ENCODE measurements at places on chromosomes 11 and 22.

- DNase-seq = no peak
Observed at GRCh38 chr22:38755155-38755910, 465 bp downstream of the SUN2 start.

DNA sequence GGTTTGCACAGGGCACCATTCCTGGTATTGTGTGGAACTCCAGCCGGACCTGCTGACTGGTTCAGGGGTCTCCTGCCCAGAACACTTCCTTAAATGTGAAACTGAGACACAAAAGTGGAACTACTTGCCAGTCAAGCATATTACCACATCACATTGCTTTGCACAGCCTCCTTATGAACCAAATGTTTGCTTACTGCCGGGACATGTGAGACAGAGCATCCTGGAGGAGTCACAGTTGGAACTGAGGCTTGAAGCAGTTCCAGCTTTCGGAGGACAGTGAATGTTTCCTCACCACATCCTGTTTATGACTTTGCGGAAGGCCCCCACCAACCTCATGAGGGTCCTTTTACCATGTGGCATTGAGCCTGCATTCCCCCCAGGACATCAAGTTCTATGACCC is 105.8 kb upstream of the ARHGAP42 start:
- no peak for DNase-seq

DNA sequence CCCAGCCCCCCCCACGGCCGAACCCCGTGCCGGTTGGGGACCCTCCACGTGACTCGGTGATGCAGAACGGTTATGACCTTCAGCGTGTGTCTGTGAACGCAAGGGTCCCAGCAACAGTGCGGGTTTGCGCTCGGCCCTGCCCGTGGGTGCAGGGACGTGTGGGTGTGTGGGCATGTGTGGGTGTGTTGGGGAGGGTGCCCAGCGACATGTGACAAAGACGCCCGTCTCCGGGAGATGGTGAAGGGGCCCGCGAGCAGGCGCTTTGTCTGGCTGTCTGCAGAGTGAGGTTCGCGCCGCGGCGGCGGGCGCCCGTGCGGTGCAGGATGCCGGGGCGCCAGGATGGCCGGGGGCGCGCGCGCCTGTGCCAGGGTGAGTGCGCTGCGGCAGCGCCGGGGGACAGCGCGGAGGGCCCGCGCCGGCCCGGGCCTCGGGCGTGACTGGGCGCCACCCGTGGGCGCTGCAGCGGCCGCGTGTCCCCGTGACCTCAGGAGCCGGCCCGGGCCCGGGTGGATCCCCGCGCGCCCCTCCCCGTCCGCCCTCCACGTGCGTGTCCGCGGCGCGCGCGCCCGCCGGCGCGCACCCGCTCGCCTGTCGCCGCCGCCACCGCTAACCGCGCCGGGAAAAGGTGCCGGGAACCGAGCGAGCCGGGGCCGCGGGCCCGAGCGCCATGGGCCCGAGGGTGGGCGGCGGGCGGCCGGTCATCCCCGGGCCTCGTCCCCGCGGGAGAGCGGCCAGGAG is at the start of gene LRFN4:
Gene LRFN4 (plus strand): TSS at position 569 of the 738 bp plus-strand sequence. CDS start 681 bp downstream, outside the sequence.
- DNase-seq = no peak

- DNase-seq = no peak
Observed at GRCh38 chr11:77126861-77127234, 1.2 kb upstream of the MYO7A start.

- DNase-seq = no peak
Observed at GRCh38 chr11:130816546-130817329, 99.5 kb downstream of the SNX19 start.

DNA sequence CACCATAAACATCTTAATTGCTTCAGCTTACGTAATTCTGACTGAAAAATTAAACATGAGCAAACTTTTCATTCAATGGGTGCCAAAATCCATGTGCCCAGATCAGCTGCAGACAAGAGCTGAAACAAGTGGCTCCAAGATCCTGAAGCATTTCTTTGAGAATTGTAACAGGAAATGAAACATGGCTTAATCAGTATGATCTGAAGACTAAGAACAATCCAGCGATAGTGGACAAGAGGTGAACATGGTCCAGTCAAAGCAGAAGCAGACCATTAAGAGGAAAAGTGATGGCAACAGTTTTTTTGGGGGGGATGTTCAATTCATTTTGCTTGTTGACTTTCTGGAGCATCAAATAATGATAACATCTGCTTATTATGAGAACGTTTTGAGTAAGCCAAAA is 1964.5 kb upstream of the RAG2 start:
- DNase-seq = no peak

DNA sequence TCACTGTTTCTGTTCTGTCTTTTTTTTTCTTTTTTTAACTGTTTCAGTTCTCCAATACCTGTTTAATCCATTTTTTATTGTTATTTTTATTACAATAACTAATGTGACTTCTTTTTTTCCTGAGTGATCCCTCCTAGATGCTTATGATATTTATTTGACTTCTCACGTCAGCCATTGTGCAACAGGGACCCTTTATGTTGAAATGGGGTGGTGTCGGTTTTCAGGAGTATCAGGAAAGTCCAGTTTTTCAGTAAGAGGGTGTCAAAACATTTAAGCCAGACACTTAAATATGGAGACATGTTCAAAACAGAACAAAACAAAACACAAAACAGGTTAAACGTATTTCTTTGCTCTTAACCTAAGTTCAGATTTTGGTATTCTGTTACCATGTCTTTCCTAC is 418.8 kb downstream of the DYNC2H1 start:
- no peak for DNase-seq

GRCh38 chr11:17489751-17490150 is 13.1 kb upstream of the ABCC8 start:
- DNase-seq = no peak

DNA sequence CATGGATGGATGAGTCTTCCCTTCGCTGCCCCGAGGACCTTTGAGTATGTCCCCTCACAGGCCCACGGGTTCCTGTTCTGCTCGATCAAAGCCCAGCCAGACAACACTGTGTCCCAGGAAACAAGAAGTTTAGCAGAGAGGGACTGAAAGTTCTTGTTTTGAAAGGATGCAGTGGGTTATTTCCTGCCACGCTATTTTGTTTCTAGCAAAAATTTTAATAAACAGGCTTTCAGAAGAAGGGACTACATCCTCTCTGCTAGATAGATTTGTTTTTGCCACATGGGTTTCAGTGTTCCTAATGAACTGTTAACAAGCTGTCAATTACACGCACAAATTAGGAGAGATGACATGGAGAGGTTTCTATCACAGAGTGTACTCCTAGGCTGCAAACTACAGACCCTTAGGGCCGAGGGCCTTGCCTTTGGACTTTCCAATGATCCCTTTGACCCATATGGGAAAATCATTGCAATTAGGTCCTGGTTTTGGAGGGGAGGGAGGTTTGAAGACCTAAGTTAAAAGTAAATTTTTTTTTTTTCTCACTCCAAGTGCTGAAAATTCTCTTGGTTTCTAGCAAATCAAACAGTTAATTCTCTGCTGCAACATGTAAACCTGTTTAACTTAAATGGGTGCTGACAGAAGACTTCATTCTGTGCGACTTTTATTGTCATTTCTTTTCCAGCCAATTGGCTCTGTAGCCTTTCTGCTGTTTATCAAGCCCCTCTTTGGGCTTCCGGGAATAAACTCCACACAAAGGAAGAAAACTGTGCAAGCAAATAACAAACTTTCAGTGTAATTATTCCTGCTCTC is 81.4 kb downstream of the RCN1 start:
- no peak for DNase-seq

DNA sequence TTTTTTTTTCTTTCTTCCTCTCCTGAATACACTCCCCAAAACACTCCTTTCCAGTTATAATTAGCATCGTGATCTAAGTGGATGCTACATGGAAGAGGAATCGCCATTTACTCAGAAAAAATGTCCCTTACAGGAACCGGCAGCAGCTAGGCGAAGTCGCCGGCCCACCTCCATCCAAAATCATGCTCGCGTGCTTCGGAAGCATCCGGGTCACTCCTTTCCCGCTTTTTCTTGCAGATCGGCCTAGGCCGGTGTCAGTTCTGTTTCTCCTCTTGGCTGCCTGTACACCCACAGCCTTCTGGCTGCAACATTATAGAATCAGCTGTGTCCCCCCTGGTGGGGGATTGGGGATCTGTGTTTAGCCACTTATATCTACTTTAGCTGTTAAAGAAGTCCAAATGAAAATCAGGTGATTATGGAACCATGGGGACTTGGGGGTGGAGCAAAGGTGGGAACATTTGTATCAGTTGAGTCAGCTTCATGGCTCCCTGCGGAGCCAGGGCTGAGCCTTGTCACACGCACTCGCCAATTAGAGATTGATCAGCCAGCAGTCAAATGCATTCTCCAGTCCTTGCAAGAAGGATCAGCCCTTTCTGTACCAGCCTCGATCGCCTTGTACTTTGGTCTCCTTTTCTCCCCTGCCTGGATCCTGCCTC is 36.3 kb downstream of the ASRGL1 start:
- no peak for DNase-seq

DNA sequence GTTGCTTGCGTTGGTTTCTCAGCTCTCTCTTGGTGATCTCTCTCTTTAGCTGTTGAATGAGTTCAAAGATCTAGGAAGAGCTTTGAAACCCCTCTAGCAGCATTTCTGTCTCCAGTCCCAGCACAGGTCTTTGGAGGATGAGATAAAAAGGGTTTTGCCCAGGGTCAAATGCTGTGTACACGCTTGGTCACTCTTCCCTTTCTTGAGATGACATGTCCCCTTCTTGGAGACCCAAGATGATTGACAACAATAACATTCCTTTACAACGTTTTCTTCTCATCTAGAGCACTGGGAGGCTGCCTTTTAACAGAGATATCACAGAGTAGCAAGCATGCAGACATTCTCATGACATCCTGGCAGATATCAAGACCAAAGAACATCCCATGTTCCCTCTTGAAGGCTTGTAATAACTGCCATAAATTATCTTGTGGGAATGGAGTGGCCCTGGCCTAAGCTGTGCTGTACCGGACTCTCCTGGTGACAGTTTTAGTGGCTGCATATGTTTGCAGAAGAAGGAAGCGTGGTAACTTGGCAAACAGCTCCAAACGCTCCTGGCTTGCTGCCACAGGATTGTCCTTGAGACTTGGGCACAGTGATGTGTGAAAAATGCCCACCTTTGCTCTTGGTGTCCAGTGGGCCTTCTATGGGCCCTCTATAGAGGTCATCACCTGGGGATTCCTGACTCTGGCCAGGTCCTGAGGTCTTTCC is 107.8 kb downstream of the PTPRJ start:
- DNase-seq = no peak

GRCh38 chr22:35534091-35534490 is 6.5 kb upstream of the RASD2 start:
- DNase-seq = no peak

DNA sequence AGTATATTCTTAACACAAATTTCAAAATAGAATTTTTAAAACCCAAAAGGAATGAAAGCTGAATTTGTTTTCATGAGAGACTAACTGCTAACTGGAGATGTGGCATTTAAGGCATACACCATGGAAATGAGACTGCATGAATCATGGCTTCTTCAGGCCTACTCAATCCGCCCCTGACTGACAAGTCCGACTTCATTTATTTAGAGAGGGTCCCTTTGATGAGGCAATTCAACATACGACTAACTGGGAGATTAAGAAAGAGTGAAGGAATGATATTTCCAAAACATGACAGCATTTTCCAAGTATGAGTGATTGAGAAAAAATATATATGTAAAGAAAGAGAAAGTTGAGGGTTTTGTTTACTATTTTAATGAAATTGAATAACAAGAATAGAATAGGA is 720.1 kb downstream of the DLG2 start:
- no peak for DNase-seq

- DNase-seq = no peak
Observed at GRCh38 chr11:66915046-66915832, 42.9 kb downstream of the PC start.

DNA sequence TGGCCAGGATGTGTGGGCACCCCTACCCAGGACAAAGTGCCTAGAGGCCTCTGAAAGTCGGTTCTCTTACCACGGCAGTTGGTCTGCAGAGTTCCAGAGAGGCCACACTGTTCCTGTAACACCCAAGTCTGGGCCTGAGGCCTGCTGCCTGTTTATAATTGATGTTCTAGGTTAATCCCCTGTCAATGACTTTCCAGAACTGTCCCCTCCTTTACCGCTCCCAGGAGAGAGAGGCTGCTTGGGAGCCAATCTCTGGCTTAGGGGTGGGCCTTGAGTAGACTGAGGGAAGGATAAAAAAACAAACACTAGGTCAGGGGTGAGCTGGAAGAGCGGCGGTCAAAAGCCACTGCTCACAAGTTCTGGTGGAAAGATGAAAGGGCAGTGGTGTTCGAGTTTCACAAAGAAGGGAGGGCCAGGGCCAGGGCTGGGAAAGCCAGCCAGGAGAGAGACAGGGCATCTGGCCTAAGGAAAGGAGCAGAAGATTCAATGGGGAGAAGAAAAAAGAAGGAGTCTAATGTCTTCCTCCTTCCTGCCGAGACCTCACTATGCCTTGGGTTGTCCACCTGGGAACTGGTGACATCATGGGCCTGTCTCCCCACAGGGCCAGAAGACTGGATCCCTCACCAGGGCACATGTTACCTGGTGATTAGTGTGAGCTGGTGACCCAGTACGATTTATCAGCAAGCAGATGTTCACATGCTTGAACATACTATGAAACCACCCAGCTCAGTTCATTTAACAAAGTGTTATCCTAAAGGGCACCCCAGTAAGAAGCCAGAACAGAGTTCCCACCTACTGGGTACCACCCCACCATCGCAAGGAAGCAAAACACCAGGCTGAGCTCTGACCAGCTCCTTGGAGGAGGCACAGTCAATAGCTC is 50.2 kb downstream of the PC start:
- DNase-seq = no peak

GRCh38 chr11:492427-493226 is 14.4 kb downstream of the RNH1 start:
- no peak for DNase-seq

DNA sequence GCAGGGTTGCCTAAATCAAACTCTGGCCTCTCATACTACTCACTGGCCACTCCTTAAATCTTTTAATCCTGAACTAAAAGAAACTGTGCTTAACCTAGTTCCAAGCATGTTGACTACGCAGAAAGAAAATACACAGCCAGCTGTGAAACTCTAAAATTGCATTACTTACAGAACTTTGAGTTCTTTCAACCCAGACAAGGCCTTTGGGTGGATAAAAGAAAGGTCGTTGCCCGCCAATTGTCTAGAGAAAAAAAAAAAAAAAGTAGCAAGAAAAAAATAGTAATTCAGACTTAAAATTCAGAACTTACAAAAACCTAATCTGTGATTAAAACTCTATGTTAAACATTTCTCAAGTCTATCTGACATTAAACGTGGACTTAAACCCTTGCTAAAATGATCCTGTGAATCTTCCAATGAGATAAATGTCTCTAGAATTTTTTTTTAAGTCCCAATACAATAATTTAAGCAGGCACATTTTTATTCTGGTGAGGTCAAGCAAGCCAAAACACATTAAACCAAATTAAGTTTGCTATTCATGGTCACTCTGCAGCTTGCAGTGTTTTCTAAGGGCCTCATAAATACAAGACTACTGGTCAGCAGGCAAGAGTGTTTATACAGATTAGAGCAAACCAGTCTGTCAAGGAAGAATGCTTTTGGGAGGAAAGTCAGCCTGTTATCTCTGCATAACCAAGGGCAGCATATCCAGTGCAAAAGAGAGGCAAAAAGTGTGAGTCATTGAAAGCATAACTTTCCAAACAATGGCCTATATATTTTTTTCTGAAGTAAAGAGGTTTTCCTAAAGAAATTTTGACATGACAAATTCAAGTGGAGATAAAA is 29.5 kb upstream of the CCDC34 start:
- no peak for DNase-seq

- no peak for DNase-seq
Observed at GRCh38 chr22:45468872-45469271, 33.8 kb upstream of the FBLN1 start.
